ENCODE measurements at places on chromosomes 16 and 17. TPM values are rescaled to one million over a fixed set of nuclear protein-coding genes. Genes with fewer than 3 reads are reported as not detected.

- H3K4me1 ChIP-seq = peaks cover 4% of the 10 kb centered on the region
- no peak for DNase-seq
- H3K36me3 ChIP-seq = peaks cover 16% of the 10 kb centered on the region
These were observed 126.9 kb downstream of the KATNIP start for GRCh38 chr16:27676839-27677238.

TMEM208 gene
- total RNA-seq = 36.1 TPM

- peaks cover 36% of the 10 kb centered on the region for H3K4me1 ChIP-seq
- no peak for DNase-seq
- peak overlapping the region; percentile 73 for H3K4me3 ChIP-seq
These were observed 44.9 kb upstream of the BAHCC1 start for GRCh38 chr17:81350320-81350890.

- H3K27me3 ChIP-seq = no peaks in the 10 kb centered on the region
- H3K27ac ChIP-seq = no peak overlapping the region
- no peaks in the 10 kb centered on the region for H3K4me1 ChIP-seq
- no peak for DNase-seq
- H3K36me3 ChIP-seq = no peaks in the 10 kb centered on the region
- no peak overlapping the region for H3K4me3 ChIP-seq
These were observed 12.5 kb upstream of the C16orf95 start for GRCh38 chr16:87329436-87330256.

ETV4 gene
- total RNA-seq = 55.0 TPM

DNA sequence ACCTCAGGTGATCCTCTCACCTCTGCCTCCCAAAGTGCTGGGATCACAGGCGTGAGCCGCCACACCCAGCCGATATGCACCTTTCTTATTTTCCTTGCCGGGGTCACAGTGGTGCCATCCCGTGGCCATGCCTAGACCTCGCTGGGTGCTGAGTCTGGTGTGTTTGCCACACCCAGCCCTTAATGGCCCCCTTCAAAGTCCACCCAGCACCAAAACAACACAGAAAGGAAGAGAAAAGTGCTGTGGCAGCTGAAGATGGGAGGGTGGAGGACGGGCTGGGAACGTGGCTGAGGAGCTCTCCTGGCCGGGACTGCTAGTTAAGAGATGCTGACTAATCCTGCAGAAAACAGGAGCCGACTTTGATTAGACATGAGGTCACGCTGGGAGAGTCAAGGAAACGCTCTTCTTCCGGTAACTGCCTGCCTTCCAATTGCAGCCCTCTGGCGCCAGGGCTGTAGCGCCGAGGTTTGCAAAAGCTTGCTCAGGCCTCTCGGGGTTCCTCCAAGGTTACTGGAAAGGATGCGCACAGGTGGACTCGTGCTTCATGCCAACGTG is 10.9 kb downstream of the SLC43A2 start:
- no peak for DNase-seq
- no peak overlapping the region for H3K4me3 ChIP-seq
- no peak overlapping the region for H3K27ac ChIP-seq

DOC2A gene
- 5.7 TPM for total RNA-seq

Measured in neural crest cell (in vitro differentiated cells).